ENCODE measurements at places on chromosomes 7 and 10.

- no peak for DNase-seq
Observed at GRCh38 chr7:15015545-15016314, 113.2 kb upstream of the DGKB start.

- peak; percentile 32 for DNase-seq
Observed at GRCh38 chr7:12788591-12788990, 101.2 kb downstream of the ARL4A start.

DNA sequence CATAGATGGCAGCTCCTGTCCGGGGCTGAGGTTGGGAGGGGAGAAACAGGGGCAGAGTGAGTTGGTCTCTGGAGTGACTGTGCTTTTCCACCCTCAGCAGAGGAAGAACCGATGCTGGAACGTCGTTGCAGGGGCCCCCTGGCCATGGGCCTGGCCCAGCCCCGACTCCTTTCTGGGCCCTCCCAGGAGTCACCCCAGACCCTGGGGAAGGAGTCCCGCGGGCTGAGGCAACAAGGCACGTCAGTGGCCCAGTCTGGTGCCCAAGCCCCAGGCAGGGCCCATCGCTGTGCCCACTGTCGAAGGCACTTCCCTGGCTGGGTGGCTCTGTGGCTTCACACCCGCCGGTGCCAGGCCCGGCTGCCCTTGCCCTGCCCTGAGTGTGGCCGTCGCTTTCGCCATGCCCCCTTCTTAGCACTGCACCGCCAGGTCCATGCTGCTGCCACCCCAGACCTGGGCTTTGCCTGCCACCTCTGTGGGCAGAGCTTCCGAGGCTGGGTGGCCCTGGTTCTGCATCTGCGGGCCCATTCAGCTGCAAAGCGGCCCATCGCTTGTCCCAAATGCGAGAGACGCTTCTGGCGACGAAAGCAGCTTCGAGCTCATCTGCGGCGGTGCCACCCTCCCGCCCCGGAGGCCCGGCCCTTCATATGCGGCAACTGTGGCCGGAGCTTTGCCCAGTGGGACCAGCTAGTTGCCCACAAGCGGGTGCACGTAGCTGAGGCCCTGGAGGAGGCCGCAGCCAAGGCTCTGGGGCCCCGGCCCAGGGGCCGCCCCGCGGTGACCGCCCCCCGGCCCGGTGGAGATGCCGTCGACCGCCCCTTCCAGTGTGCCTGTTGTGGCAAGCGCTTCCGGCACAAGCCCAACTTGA, 2.7 kb downstream of the REPIN1 start:
- DNase-seq: peak; percentile 8

GRCh38 chr7:45897042-45897690, 8.9 kb downstream of the IGFBP1 start:
- DNase-seq: no peak

GRCh38 chr7:937856-938484, 16.5 kb downstream of the ADAP1 start:
- DNase-seq: no peak

GRCh38 chr10:122531939-122532338, 28.6 kb upstream of the DMBT1 start:
- no peak for DNase-seq
